Natural killer cell (primary cell): ENCODE measurements at places on chromosomes 3 and 15. TPM values are rescaled to one million over a fixed set of nuclear protein-coding genes. Genes with fewer than 3 reads are reported as not detected.

DNA sequence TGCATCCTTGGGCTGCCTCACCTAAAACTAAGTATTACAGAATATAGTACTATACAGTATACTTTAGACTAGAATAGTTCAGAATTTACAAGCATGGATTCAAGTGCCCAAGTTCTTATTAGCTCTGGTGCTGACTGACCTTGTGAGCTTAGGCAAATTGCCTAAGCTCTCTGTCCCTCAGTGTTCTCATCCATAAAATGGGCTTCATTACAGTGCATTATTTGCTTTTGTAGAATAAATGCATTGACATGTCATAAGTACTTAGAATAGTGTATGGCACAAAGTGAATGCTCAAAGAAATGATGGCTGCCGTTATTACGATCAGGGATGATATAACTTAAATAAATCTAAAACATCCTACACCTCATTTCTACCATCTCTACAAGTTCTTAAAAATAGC lies 269.7 kb downstream of the FOXP1 start:
- no peak overlapping the region for H3K4me3 ChIP-seq
- peaks cover 2% of the 10 kb centered on the region for H3K4me1 ChIP-seq
- H3K36me3 ChIP-seq, result no peaks in the 10 kb centered on the region
- no peak for DNase-seq
- H3K27me3 ChIP-seq, result no peaks in the 10 kb centered on the region

DNA sequence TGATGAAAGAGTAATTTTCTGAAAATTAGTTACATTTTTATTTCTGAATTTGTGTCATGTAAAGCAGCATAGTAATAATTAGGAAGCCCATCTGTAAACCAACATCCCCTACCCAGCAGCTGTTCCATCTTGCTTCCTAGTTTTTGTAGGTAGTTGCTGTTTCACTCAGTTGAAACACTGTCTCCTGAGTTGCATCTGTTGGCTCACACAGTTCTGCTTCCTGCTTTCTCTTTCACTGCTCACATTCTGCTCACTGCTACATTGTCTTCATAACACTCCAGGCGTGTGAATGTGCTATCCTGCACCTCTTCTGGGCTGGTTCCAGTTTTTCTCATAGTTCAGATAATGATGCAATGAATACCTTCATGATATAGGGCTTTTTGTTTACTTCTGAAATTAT lies 123.4 kb downstream of the EPHB1 start:
- no peak overlapping the region for H3K4me3 ChIP-seq
- no peaks in the 10 kb centered on the region for H3K4me1 ChIP-seq
- no peaks in the 10 kb centered on the region for H3K27me3 ChIP-seq
- H3K36me3 ChIP-seq, result no peaks in the 10 kb centered on the region

GRCh38 chr3:71304684-71305083 lies 278.8 kb downstream of the FOXP1 start:
- DNase-seq, result peak; percentile 62
- no peaks in the 10 kb centered on the region for H3K27me3 ChIP-seq
- H3K4me3 ChIP-seq, result peak overlapping the region; percentile 41
- H3K27ac ChIP-seq, result peak overlapping the region; percentile 23
- no peaks in the 10 kb centered on the region for H3K36me3 ChIP-seq

- H3K27ac ChIP-seq, result no peak overlapping the region
Observed at GRCh38 chr3:193052354-193053045, 134.8 kb upstream of the MB21D2 start.

The RPLP1 gene
- 895 TPM for total RNA-seq
